Kidney capillary endothelial cell (primary cell): ENCODE measurements at places on chromosomes 1 and 21.

DNA sequence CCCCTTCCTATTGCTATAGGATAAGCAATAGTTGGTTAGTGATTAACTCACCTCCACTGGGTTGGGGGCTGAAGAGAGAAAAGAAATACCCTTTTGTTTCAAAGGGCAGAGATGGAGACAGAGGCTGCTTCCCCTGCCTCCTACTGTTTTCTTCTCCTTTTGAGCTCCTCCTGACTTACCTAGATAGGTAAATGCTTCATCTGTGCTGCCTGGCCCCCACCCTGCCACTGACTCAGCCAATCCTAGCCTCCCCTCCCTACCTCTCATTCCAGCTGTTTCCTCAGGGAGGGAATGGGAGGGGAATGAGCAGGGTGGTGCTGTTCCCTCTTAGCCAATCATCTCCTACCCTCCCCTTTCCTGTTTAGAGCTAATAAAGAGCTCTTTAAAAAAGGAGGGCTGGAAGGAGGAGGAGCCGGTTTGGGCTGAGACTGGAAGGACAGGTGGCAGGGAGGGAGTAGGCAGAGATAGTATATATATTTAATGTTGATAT is at the start of gene C1orf116:
Gene C1orf116 (minus strand): TSS at position 229 of the 490 bp plus-strand sequence. CDS start 5,158 bp downstream, outside the sequence.
- no peak for DNase-seq

- DNase-seq = no peak
Observed at GRCh38 chr1:33503506-33503905, 31.1 kb downstream of the ZSCAN20 start.

- no peak for DNase-seq
Observed at GRCh38 chr1:233909195-233909594, 4.7 kb downstream of the SLC35F3 start.

GRCh38 chr1:63116016-63116415 is 206.4 kb upstream of the FOXD3 start:
- no peak for DNase-seq

GRCh38 chr1:4797429-4797828 is 143.0 kb downstream of the AJAP1 start:
- no peak for DNase-seq

GRCh38 chr1:204065986-204066300 is 7.0 kb upstream of the SOX13 start:
- no peak for DNase-seq

GRCh38 chr1:100530880-100531487 is 7.0 kb upstream of the GPR88 start:
- DNase-seq = no peak

GRCh38 chr1:171115280-171115897 is 24.7 kb downstream of the FMO3 start:
- DNase-seq = no peak

GRCh38 chr1:105101261-105101660 is 1351.6 kb downstream of the AMY1C start:
- no peak for DNase-seq
